Pons (tissue), 1 donor: ENCODE measurements at places on chromosomes 5 and 9.

GRCh38 chr5:124823380-124823779, 76.9 kb upstream of the ZNF608 start:
- peak; percentile 47 for DNase-seq

DNA sequence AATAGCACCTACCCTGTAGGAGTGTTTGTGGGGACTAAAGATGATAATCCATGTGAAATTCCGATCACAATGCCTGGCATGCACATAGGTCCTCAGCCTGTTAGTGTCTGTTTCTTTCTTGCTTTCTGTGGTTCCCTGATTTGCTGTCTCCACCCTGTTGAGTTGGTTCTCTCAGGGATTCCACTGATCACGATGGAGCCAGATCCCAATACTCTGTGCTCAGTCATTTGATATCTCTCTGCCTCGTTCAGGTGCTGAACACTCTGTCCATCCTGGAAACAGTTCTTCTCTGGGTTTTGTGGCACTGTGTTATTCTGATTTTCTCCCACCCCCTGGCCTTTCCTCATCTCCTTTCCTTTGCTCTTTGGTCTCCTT, 60.8 kb downstream of the ARHGAP26 start:
- DNase-seq: no peak

- no peak for DNase-seq
Observed at GRCh38 chr5:14057289-14057688, 85.9 kb upstream of the TRIO start.

- DNase-seq: peak; percentile 13
Observed at GRCh38 chr9:27198190-27198589, 89.2 kb downstream of the TEK start.

DNA sequence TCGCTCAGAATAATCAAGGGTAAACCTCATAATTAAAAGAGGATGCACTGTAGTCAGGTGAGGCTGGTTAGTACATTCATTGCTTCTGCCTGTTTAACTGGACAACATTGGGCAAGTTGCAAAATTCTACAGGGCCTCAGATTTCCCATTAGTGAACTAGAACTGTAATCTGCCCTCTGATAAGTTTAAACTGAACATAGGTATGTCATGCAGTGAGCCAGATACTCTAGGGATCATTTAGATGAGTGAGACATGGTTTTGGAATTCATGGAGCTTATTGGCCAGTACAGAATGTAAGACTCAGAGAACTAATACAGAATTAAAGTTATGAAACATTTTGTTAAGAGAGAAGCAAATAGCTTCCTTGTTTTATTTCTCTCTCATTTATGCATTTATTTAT, 35.9 kb downstream of the RNF44 start:
- no peak for DNase-seq

DNA sequence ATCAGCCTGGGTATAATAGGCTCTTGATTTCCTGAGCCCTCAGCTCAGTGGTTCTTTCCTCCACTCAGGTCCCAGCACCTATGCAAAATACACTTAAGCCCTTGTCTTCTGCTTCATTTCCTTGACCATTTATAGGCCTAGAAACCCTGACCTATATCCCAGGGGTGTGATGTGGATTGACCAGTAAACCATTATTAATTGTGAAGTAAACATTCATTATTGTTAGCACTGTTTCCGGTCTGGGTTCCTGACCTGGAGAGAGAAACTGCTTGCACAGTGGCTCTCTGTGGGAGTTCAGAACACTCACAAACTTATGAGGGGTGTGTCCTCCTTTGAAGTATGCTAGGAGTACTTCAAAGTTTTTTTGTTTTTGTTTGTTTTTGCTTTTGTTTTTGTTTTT, 19.6 kb upstream of the TOMM5 start:
- no peak for DNase-seq

DNA sequence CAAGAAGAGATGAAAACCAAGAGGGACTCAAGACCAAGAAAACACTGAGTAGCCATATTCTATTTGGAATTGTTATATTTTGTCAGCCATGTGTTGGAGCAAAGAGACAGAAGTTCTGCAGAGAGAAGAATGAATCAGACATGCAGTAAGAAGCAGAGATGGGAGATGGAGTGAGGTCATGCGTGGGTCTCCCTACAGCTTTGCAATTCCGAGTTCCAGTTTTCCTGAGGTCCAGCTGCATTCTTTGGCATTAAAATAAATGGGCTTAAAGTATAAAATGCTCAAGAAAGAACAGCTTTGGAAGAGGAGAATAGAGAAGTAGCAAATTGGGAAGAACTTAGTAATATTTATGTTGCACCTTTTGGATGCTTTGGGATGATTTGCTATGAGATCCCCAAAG, 361.6 kb downstream of the NPR3 start:
- no peak for DNase-seq

DNA sequence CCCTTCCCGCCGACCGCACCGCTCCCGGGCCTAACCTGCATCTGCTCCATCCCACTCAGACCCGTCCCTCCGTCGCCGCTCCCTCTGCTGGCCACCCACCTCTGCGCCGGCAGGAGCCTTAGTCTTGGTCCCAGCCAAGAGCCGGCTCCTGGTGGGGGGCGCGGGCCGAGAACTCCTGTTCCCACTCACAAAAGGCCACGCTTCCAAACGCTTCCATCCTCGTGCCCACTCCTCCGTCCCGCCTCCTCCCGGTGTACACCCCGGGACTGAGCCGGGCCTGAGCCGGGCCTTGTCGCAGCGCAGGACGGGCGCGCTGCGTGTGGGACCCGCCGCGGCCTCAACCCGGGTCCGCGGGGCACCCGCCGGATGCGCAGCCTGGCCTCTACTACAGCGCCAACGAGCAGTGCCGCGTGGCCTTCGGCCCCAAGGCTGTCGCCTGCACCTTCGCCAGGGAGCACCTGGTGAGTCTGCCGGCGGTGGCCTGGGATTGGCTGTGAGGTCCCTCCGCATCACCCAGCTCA, 7.5 kb downstream of the ADAMTS13 start:
- DNase-seq: no peak

- no peak for DNase-seq
Observed at GRCh38 chr5:85148701-85149100, 764.0 kb upstream of the EDIL3 start.

DNA sequence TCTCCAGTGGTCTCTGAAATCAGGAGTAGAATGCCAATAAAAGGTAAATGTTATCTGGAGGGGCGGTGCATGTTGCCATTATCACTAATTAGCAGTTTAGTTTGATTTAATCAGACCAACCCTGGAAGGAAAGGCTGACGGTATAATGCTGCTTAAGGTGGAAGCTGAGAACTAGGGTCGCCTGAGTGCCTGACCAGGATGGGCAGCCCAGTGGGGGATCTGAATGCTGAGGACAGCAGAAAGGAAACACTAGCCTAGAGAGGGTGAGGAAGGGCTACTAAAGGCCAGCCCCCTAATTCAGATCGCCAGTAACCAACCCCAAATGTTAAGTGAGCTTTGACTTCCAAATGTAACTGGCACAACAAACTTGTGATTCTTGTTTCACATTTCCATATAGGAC, 172.2 kb downstream of the APBA1 start:
- DNase-seq: no peak

GRCh38 chr9:129725795-129726251, 27.0 kb downstream of the PTGES start:
- DNase-seq: no peak

- no peak for DNase-seq
Observed at GRCh38 chr5:126265917-126266316, 157.3 kb upstream of the GRAMD2B start.
